ENCODE measurements at places on chromosomes 16 and 17.
A peak's percentile ranks its signal among the peaks of the same experiment; 100 is the strongest.

DNA sequence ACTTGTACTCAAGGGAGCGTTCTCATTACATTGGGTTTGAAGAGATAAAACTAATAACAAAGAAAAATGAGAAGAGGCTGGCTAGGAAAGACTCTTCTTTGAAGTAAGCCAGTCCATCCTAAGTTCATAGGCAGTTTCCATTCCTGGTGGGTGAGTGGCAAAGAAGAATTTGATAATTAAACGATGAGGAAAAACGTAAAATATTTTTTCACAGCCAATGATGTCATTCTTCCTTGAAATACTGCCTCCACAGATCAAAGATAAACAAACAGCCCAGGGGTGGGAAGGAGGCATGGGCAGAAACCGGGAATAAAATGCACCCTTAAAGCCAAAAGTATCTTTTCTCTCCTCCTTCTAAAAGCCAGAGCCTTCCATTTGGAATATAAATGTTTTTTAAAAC is 346.6 kb downstream of the PMP22 start:
- no peak for DNase-seq

GRCh38 chr17:63295839-63296590 is 150.1 kb downstream of the CYB561 start:
- no peak for DNase-seq

GRCh38 chr17:32356750-32357149 is 6.8 kb downstream of the ZNF207 start:
- no peak for DNase-seq

DNA sequence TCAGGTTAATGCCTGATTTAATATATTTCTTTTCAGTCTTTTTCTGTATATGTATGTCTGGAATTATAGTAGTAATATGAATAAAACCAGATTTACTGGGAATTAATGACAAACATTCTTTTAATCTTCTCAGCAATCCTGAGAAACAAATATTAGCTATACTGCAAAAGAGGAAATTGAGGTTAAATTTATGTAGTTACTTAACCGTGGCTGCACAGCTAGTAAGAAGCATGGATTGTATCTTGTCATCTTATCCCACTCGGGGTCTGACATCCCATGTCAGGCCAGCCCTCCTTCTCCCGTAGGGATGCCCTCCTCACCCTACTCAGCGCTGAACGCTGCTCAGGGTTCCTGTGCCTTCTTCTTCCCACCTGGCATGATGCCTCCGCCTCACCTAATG is 143.0 kb downstream of the FTO start:
- no peak for DNase-seq

- no peak for DNase-seq
Measured at GRCh38 chr16:71205482-71206131, 24.9 kb downstream of the HYDIN start.

DNA sequence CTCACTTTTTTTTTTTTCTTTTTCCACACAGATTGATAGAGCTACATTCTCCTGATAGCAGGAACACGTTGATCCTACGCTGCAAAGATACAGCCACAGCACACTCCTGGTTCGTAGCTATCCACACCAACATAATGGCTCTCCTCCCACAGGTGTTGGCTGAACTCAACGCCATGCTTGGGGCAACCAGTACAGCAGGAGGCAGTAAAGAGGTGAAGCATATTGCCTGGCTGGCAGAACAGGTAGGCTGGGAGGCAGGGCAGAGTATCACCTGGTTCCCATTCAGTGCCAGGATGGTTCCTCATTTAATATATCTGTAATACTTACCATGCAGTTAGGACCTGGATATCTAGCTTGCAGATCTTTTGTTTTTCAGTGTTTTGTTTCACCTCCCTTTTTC is 51.1 kb upstream of the VPS4A start:
- no peak for DNase-seq

DNA sequence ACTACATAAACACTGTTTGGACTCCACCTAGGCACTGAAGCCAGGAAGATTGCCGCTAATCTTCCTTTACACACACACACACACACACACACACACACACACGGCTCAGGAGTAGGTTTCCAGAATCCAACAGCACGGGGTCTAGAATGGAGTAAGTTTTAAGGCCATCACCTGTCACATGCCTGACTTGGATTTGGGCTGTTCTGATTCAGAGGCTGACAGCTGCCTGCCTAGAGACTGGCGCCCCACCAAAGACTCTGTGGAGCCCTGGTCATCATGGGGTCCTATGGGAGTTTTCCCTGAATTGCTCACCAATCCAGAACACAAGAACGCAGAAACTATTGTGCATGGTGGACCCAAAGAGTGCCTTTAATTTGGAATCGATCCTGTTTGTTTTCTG is 10.9 kb downstream of the CDRT4 start:
- no peak for DNase-seq

GRCh38 chr17:39737760-39738567 is at the start of gene GRB7:
GRB7 (plus strand) TSS chr17:39737938; CDS start chr17:39742302, 4,364 bp downstream.
- no peak for DNase-seq

- DNase-seq = no peak
Measured at GRCh38 chr16:3454093-3454492, 10.6 kb downstream of the NAA60 start.

DNA sequence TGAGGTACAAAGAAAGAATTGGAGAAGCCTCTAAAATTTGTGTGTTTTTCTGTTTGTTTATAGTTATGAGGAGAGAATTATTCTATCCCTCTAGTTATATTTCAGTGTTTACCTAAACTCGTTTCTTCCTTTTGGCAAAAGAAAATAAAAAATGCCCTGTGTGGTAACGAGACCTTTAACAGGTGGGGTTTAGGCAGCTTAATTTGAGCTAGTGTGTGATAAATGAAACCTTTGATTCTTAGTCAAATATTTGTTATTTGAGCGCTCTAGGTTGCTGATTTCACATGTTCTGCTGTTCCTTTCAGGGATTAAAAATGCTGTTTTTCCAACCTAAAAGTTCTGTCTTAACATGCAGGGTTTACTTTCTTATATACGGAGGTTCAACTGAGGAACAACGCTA is 17.5 kb downstream of the ERCC4 start:
- no peak for DNase-seq

GRCh38 chr17:65064452-65065019 is 8.0 kb upstream of the GNA13 start:
- no peak for DNase-seq

DNA sequence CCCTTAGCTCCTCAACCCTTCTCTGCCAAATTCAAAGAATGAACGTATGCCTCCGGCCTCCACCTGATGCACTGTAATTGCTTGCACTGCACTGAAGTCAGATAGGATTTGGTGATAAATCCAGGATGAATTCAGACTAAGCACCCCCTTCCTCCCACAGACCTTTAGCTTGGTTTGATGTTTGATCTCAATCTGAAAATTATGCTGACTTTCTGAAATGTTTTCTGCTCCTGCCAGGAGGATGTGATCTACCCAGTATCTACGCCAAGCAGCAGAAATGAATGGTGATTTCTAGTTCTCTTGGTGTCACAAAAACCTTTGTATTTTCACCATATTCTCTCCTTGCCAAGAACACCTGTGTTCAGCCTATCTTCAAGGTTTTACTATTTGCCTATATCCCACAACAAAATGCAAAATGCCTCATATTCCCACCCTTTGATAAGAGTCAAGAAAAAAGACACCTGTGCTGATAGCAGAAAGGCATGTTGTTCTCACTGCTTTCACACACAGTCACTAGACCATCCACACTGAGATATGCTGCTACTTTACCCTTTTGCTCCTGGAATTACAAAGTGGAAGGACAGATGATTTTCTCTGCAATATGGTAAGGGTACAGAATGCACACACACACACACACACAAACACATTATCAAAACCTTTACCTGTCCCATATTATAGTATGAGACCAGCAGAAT is 14.7 kb downstream of the RFFL start:
- DNase-seq = no peak

DNA sequence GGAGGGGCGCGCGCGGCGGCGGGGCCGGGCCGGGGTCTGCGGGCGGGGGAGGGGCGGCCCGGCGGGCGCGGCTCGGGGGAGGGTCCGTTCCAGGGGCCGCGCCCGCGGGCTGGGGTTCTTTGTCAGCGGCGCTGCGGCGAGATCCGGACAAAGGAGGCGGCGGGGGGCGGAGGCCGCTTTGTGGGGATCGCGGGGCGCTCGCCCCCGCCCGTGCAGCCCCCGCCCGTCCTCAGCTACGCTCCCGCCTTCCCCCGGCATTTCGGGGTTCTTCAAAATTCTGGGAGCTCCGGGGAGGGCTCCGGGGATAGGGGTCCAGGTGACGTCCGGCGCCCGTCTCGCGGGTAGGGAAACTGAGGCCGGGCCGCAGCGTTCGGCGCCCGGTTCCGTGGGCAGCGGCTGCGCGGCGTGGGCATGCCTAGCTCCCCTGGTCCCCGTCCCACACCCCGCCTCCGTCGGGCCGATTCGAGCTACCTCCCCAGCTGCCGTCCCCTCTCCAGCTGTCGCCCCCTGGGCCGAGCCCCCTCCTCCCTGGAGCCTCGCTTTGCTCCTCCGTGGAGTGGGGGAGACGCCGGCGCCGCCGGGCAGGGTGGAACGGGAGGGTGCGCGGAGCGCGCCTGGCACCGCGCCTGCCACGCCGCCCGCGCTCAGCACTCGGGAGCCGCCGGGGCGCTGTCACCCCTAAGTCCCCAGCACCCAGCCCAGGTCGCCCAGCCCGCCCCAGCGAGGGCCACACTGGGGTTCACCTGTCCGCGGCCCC is 546 bp downstream of the SNN start:
- DNase-seq = no peak

GRCh38 chr17:60637683-60638082 is 37.7 kb downstream of the PPM1D start:
- no peak for DNase-seq

DNA sequence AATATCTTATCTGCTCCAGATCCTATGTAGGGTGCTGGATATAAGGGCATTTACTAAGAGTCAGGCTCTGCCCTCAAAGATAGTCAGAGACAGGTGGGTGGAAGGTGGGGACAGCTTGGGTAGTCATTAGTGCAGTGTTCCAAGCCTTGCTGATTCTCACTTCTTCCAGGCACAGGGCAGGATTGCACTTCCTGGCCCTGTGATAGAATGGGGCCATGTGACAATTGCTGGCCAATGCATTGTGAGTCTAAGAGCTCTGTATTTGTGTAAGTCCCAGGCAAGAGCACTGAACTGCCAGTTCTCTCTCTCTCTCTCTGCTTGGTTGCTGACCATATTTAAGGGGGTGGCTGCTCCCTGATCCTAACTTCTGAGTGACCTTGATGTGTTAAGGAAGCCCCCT is 112.1 kb downstream of the C16orf78 start:
- no peak for DNase-seq

DNA sequence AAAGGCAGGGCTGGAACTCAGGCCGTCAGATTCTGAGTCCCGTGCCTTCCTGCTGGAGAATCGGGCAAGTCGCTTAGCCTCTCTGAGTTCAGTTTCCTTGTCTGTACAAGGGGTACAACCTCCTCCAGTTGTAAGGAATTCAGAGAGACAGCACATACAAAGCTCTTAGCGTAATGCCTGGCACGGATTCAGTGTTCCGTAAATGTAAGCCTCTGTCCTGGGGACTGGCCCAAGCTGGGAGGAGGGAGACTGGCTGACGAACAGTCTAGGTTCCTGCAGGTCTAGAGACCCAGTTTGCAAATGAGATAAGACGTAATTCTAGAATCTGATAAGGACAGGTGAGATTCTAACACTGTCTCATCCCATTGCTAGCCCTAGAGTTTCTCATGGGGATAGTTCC is 9.9 kb downstream of the METTL22 start:
- DNase-seq = no peak

- DNase-seq = no peak
Measured at GRCh38 chr17:78602246-78602645, 25.1 kb upstream of the DNAH17 start.

DNA sequence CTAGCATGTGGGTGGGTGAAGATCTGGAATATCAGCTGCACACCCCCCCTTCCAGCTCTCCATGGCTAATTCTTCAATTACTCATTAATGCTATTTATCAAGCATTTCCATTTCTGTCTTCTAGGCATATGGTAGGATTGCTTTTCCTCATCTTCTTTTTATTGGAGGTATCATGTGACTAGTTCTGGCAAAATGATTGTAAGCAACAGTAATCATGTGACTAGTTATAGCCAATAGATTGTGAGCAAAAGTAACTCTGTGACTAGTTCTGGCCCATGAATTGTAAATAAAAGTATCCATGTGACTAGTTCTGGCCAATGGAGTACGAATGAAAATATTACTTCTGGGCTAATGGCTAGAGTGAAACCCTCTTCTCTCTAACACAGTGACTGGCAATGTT is 107.0 kb upstream of the TMEM132E start:
- DNase-seq = no peak

GRCh38 chr17:82170412-82170961 is 42.2 kb downstream of the CCDC57 start:
- peak; percentile 71 for DNase-seq

- no peak for DNase-seq
Measured at GRCh38 chr17:79083191-79083971, 8.8 kb downstream of the ENGASE start.

DNA sequence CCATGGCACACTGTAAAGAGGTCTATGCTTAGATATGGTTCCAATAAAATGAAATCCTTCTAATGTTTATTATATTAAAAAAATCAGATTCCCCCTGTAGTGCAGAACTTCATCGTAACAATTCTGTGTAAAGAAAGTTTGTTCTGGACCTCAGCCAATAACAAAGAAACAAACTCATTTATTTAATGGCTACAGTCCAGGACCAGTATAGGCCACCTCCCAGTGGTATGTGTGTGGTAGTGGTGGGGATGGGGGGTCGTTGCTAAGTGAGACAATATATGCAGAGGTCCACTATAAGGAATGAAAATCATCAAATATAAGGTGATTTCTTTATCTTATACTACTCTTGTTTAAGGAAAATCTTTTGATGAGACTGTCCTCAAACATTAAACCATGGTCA is 136.4 kb downstream of the CDK5R1 start:
- DNase-seq = no peak

DNA sequence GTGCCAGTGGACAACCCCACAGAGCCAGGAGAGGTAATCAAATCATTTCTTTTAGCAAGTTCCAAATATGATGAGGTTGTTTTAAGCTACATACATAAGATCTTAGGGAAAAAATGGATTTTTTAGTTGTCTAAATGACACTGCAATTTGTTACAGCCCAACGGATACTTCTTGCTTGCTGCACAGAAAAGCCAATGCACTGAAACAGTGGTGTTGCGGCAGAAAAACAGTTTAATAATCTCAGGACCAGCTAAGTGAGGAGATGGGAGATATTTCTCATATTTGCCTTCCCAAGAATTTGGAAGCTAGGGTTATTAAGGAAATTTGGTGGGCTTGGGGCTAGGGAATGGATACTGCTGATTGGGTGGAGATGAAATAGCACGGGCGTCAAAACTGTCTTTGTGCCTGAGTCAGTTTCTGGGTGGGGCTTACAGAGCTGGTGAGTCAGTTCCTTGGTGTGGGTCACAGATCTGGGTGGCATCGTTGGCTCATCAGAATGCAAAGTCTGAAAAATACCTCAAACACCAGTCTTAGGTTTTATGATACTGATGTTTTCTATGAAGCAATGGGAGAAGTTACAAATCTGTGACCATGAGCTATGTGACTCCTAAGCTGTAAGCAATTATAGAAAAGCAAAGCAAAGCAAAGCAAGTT is 255.4 kb downstream of the IRX3 start:
- DNase-seq = peak; percentile 53

GRCh38 chr16:25109643-25110042 is 1.9 kb upstream of the LCMT1 start:
- peak; percentile 53 for DNase-seq

- no peak for DNase-seq
Measured at GRCh38 chr17:79927136-79927661, 88.0 kb upstream of the CBX4 start.
